Stimulated activated memory B cell treated with anti-CD40 and anti-IgM and Interleukin-4, amounts not matched to agents 10 μg/mL and 1 μg/mL and 100 μg/mL, for 72 hours (primary cell): ENCODE measurements at places on chromosomes 16 and 17.

DNA sequence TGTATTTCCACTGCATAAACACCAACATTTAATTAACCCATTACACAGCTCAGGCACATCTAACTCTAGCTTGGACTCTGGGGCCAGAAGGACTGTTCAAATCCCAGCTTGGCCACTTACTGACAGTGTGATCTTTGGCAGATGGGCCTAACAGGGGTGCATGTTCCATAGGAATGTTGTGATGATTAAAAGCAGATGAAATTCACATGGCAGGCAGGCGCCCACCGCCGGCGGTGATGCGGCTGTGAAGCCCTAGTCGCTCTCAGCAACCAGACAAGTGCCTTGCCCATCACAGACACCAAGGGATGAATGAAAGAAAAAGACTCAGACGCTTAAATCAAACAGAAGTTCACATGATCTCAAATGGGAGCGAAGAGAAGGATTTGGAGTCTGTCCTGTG is 84.6 kb upstream of the WSB1 start:
- H3K27me3 ChIP-seq = no peaks in the 10 kb centered on the region
- H3K4me1 ChIP-seq = peaks cover 11% of the 10 kb centered on the region
- no peak overlapping the region for H3K4me3 ChIP-seq
- no peaks in the 10 kb centered on the region for H3K36me3 ChIP-seq

- H3K27me3 ChIP-seq = no peaks in the 10 kb centered on the region
- no peak overlapping the region for H3K4me3 ChIP-seq
- H3K4me1 ChIP-seq = no peaks in the 10 kb centered on the region
- ATAC-seq = no peak
- peaks cover 15% of the 10 kb centered on the region for H3K36me3 ChIP-seq
Measured at GRCh38 chr17:73387746-73388577, 76.2 kb upstream of the CDC42EP4 start.

- no peak for ATAC-seq
- H3K27ac ChIP-seq = no peak overlapping the region
- H3K4me1 ChIP-seq = no peaks in the 10 kb centered on the region
- no peak overlapping the region for H3K4me3 ChIP-seq
- no peaks in the 10 kb centered on the region for H3K36me3 ChIP-seq
- H3K27me3 ChIP-seq = no peaks in the 10 kb centered on the region
Measured at GRCh38 chr17:52181782-52182181, 23.3 kb upstream of the CA10 start.

DNA sequence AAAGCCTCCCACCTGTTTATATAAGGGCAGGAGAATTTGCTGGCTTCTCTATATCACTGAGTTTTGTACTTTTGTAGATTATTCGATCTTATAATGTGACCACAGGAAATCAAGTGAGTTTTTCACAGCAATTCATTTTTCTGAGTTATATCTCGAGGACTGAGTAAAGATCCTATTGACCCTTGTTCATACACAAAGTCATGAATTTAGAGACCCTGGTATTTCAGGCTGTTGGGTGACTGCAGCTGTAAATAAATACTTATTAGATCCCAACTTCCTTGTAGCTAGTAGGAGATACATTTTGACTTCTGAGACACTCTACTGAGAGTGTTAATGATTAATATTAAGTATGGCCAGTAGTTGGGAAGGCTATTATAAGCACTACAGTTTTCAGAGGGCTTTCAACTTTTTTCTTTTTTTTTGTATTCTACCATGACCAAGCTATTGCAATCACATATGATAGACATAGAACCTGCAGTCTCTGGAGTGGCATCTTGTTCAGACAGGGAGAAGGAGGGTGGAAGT is 3.2 kb upstream of the KRT20 start:
- no peak overlapping the region for H3K27ac ChIP-seq
- H3K4me3 ChIP-seq = no peak overlapping the region
- peaks cover 7% of the 10 kb centered on the region for H3K4me1 ChIP-seq
- no peaks in the 10 kb centered on the region for H3K36me3 ChIP-seq
- no peak for ATAC-seq

- peaks cover 27% of the 10 kb centered on the region for H3K36me3 ChIP-seq
- peak within 1 kb of the TSS; percentile 95 for H3K27ac ChIP-seq
- H3K4me3 ChIP-seq = peak within 1 kb of the TSS; percentile 95
- no peaks in the 10 kb centered on the region for H3K27me3 ChIP-seq
- H3K4me1 ChIP-seq = peaks cover 55% of the 10 kb centered on the region
Measured at GRCh38 chr17:16415031-16415924, at the start of gene TRPV2. Gene TRPV2 (plus strand): TSS chr17:16415571. CDS start chr17:16417669, 2,098 bp downstream.

- H3K27me3 ChIP-seq = peaks cover 4% of the 10 kb centered on the region
- peak overlapping the region; percentile 90 for H3K27ac ChIP-seq
- H3K36me3 ChIP-seq = peaks cover 6% of the 10 kb centered on the region
- ATAC-seq = peak; percentile 22
- H3K4me1 ChIP-seq = peaks cover 33% of the 10 kb centered on the region
Measured at GRCh38 chr17:35568561-35568960, 7.9 kb upstream of the SLFN14 start.

DNA sequence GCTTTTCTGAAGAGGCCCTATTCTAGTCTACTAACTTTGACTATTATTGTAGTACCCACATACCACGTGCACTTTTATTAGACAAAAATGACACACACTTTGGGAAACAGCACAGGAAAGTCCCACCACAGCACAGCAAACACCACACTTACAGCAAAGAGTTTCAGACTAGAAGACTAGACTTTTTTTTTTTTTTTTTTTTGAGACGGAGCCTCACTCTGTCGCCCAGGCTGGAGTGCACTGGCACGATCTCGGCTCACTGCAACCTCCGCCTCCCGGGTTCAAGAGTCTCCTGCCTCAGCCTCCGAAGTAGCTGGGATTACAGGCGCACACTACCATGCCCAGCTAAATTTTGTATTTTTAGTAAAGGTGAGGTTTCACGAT is 20.1 kb downstream of the YWHAE start:
- ATAC-seq = peak; percentile 88
- H3K4me1 ChIP-seq = peaks cover 71% of the 10 kb centered on the region
- H3K27me3 ChIP-seq = no peaks in the 10 kb centered on the region
- peaks cover 6% of the 10 kb centered on the region for H3K36me3 ChIP-seq
- peak overlapping the region; percentile 43 for H3K27ac ChIP-seq

DNA sequence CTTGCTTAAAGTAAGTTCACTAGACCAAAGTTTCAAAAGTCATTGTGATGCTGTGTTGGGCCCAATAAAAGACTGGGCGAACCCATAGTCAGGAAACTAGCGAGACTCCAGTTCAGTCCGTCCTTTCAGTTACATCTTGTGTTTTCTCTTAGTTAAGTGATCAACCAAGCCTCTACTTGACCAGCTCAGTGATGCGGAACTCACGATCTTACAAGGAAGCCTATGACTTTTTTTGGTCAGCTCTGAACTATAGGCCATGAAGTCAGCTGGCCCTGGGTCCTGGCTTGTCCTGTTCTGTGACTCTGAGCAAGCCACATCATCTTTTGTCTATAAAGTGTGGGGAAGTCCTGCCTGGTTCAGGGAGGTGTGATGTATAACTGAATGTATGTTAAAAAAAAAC is 21.7 kb upstream of the WSCD1 start:
- no peaks in the 10 kb centered on the region for H3K4me1 ChIP-seq
- H3K36me3 ChIP-seq = no peaks in the 10 kb centered on the region
- H3K27me3 ChIP-seq = peaks cover 22% of the 10 kb centered on the region
- no peak overlapping the region for H3K4me3 ChIP-seq
- no peak overlapping the region for H3K27ac ChIP-seq

- H3K4me3 ChIP-seq = peak overlapping the region; percentile 59
- H3K27me3 ChIP-seq = peaks cover 40% of the 10 kb centered on the region
- peaks cover 39% of the 10 kb centered on the region for H3K4me1 ChIP-seq
- peaks cover 14% of the 10 kb centered on the region for H3K36me3 ChIP-seq
- no peak for ATAC-seq
Measured at GRCh38 chr17:39665642-39666224, 584 bp downstream of the TCAP start.

- ATAC-seq = no peak
- no peaks in the 10 kb centered on the region for H3K36me3 ChIP-seq
- H3K27ac ChIP-seq = no peak overlapping the region
- peaks cover 100% of the 10 kb centered on the region for H3K27me3 ChIP-seq
- H3K4me1 ChIP-seq = peaks cover 15% of the 10 kb centered on the region
Measured at GRCh38 chr17:48603959-48604769, 622 bp downstream of the HOXB6 start.

- ATAC-seq = no peak
- peaks cover 91% of the 10 kb centered on the region for H3K27me3 ChIP-seq
- no peak overlapping the region for H3K4me3 ChIP-seq
- no peaks in the 10 kb centered on the region for H3K36me3 ChIP-seq
- H3K27ac ChIP-seq = no peak overlapping the region
Measured at GRCh38 chr16:86513471-86514277, 3.3 kb downstream of the FOXF1 start.

GRCh38 chr17:57485566-57485865 is 229.2 kb downstream of the MSI2 start:
- H3K36me3 ChIP-seq = peaks cover 18% of the 10 kb centered on the region
- H3K27me3 ChIP-seq = no peaks in the 10 kb centered on the region
- H3K4me1 ChIP-seq = peaks cover 65% of the 10 kb centered on the region
- H3K27ac ChIP-seq = peak overlapping the region; percentile 58

- peak overlapping the region; percentile 26 for H3K4me3 ChIP-seq
- no peaks in the 10 kb centered on the region for H3K27me3 ChIP-seq
- peak; percentile 59 for ATAC-seq
- peaks cover 76% of the 10 kb centered on the region for H3K4me1 ChIP-seq
- peak overlapping the region; percentile 96 for H3K27ac ChIP-seq
Measured at GRCh38 chr16:56944954-56945839, 13.3 kb downstream of the HERPUD1 start.

DNA sequence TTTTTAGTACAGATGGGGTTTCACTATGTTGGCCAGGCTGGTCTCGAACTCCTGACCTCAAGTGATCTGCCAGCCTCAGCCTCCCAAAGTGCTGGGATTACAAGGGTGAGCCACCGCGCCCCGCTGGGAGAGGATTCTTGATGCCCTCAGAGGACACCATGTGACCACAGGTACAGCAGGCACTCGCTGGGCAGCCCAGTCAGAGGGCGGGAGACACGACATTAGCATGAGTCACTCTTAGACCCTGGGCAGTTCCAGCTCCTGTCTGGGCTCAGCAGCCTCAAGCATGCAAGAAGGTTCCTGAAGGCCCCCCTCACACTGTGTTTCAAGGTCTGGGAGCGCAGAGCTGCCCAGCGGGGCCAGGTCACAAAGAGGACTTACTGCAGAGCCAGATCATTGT is 11.9 kb downstream of the STAC2 start:
- H3K4me1 ChIP-seq = peaks cover 24% of the 10 kb centered on the region
- peaks cover 65% of the 10 kb centered on the region for H3K27me3 ChIP-seq
- H3K4me3 ChIP-seq = no peak overlapping the region
- ATAC-seq = no peak
- no peak overlapping the region for H3K27ac ChIP-seq
- H3K36me3 ChIP-seq = no peaks in the 10 kb centered on the region

DNA sequence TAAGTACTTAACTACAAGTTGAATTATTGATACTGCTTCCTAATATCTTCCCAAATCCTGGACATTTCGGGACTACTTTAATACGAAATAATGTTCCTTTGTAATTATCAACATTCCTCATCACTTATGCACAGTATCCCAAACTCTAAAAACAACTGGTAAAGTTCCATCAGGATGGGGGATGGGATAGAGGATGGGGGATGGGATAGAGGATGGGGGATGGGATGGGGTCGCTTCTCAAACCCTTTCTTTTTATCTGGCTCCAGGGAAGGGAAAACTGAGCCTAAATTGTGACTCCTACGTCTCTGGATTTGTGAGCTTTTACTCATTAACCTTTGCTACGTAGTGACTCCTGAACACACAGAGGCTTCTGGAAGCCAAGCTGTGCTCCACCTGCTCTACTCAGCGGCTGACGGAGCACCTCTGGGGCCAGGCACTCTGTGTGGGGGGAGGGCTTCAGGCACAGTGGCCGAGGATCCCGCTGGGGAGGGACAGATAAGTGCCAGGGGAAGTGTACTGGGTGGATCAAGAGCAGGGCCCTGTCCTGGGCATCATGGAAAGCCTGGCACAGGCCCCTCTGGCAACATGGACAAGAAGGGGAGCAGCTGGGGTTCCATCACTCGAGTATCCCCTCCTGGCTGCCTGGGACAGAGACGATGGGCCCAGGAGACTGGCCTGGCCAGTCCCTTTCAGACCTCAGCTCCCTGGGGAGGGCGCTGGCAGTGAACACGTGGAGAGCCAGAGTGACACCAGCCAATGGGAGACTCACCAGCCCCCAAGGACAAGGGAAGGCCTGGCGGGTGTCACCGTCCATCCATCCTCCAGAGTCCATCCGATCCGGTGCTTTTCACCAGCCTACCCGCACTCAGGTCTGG is 56.2 kb downstream of the PGS1 start:
- H3K4me1 ChIP-seq = peaks cover 13% of the 10 kb centered on the region
- H3K4me3 ChIP-seq = no peak overlapping the region
- H3K27me3 ChIP-seq = peaks cover 35% of the 10 kb centered on the region
- H3K36me3 ChIP-seq = peaks cover 12% of the 10 kb centered on the region
- H3K27ac ChIP-seq = no peak overlapping the region
- ATAC-seq = no peak

GRCh38 chr16:66277311-66278070 is 89.0 kb upstream of the CDH5 start:
- no peak for ATAC-seq
- H3K27ac ChIP-seq = no peak overlapping the region
- no peaks in the 10 kb centered on the region for H3K4me1 ChIP-seq
- no peak overlapping the region for H3K4me3 ChIP-seq
- H3K27me3 ChIP-seq = peaks cover 68% of the 10 kb centered on the region
- no peaks in the 10 kb centered on the region for H3K36me3 ChIP-seq

DNA sequence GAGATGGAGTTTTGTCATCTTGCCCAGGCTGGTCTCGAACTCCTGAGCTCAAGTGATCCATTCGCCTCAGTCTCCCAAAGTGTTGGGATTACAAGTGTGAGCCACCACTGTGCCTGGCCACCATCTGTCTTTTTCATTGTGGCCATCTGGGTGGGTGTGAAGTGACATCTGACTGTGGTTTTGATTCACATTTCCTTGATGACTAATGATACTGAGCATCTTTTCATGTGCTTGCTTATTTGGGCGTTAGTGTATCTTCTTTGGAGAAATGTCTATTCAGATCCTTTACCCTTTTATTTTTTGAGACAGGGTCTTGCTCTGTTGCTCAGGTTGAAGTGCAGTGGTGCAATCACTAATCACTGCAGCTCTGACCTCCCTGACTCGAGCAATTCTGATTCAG is 53.9 kb upstream of the ERN1 start:
- no peaks in the 10 kb centered on the region for H3K27me3 ChIP-seq
- H3K27ac ChIP-seq = no peak overlapping the region
- H3K4me1 ChIP-seq = no peaks in the 10 kb centered on the region
- no peak for ATAC-seq
- no peak overlapping the region for H3K4me3 ChIP-seq
- peaks cover 46% of the 10 kb centered on the region for H3K36me3 ChIP-seq

- H3K27ac ChIP-seq = no peak overlapping the region
- no peak overlapping the region for H3K4me3 ChIP-seq
- ATAC-seq = no peak
- peaks cover 23% of the 10 kb centered on the region for H3K4me1 ChIP-seq
Measured at GRCh38 chr17:47690121-47690520, 3.8 kb upstream of the TBKBP1 start.
